ENCODE measurements at places on chromosomes 7 and 10.

GRCh38 chr7:79778786-79779770 is 325.6 kb upstream of the MAGI2 start:
- DNase-seq, result peak; percentile 96

GRCh38 chr7:134813663-134814396 is 34.4 kb downstream of the CALD1 start:
- peak; percentile 76 for DNase-seq

- no peak for DNase-seq
Observed at GRCh38 chr7:133024596-133024995, 57.3 kb downstream of the CHCHD3 start.

DNA sequence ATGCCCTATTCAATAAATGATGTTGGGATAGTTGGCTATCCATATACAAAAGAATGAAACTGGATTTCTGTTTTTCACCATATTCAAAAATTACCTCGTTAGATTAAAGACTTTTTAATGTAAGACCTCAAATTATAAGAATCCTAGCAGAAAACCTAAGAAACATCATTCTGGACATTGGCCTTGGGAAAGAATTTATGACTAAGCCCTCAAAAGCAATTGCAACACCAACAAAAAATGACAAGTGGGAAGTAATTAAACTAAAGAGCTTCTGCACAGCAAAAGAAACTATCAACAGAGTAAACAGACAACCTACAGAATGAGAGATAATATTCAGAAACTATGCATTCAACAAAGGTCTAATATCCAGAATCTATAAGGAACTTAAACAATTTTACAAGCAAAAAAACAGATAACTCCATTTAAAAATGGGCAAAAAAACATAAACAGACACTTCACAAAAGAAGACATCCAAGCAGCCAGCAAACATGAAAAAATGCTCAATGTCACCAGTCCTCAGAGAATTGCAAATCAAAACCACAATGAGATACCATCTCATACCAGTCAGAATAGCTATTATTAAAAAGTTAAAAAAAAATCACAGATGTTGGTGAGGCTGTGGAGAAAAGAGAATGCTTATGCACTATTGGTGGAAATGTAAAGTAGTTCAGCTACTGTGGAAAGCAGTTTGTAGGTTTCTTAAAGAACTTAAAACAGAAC is 309.8 kb downstream of the AHR start:
- DNase-seq, result peak; percentile 79
